Cardiac muscle cell (in vitro differentiated cells and primary cell): ENCODE measurements at places on chromosomes 7 and 10.
A peak's percentile ranks its signal among the peaks of the same experiment; 100 is the strongest.

DNA sequence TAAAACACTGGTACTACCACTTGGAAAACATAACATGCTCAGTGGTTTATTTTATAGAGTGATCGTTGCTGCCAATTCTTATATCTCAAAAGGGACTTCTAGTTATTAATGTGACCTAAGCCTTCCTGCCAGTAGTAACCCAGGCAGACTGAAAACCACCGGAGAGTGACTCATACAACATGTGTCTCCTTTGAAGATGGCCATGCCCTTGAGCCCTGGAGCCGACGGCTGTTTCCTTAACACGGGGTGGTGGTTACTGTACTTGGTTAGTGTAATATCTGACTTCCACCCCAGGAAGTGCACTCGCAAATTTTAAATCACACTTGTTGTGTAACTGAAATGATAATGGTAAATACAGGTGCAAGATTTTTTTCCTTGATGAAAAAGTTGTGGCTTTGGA is 30.5 kb downstream of the JAKMIP3 start:
- DNase-seq, result no peak

DNA sequence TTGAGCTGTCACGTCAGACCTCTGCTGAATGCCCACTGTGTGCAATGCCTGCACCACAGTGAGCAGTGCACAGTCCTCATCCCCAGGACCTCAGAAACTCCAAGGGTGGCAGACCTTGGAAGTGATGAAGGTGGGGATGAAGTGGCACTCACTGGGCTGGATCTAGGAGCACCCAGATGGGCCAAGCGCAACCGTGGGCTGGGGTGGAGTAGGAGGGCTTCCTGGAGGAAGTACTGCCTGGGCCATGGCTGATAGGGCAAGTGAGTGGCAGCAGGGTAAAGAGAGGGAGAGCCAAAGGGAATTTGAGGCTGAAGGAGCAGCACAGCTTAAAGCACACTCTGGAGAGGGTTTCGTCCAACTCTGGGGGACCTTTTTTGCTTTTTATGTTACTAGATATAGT is 52.3 kb downstream of the RBM20 start:
- DNase-seq, result no peak

GRCh38 chr10:6151087-6151977 is 51.4 kb upstream of the PFKFB3 start:
- DNase-seq, result peak; percentile 67

GRCh38 chr10:38093816-38094157 is 350 bp upstream of the ZNF37A start:
- DNase-seq, result no peak

DNA sequence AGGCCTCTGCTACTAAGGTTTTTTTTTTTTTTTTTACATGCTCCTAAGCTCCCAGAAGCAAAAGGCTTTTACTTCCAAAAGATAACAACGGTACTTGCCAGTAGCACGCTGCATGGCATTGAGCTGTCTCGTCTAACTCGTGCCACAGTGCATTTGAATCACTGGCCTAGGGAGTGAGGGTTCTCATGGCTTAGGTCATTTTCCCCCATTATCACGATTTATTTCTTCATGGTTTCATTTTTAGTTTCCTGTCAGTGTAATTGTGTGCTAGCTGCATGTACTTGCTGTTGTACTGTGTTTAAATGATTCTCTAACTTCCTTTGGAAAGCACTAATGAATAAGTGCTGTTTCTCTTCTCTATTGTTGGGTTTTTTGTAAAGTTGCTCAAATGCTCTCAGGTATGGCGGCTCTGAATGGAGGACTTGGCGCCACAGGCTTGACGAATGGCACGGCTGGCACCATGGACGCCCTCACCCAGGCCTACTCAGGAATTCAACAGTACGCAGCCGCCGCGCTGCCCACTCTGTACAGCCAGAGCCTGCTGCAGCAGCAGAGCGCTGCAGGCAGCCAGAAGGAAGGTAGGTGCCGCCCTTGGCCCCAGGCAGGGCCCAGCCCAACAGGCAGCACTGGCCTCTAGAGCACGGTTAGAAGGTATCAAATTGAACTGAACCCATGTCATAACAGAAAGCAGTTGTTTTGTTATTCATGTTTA is 290.5 kb downstream of the USP6NL start:
- no peak for DNase-seq
